Activated T-helper 17 cell treated with anti-CD3 and anti-CD28 coated beads, Interleukin-2, amount 50 U/mL, for 72 hours (primary cell): ENCODE measurements at places on chromosomes 6 and 20. TPM values are rescaled to one million over a fixed set of nuclear protein-coding genes. Genes with fewer than 3 reads are reported as not detected.

CRISP3 gene
- total RNA-seq: not detected

CGA gene
- not detected for total RNA-seq

MCHR2 gene
- total RNA-seq: not detected

OR2H2 gene
- not detected for total RNA-seq

CYP21A2 gene
- total RNA-seq: 0.16 TPM

F13A1 gene
- 0.06 TPM for total RNA-seq

SLC32A1 gene
- 0.11 TPM for total RNA-seq

ZBTB2 gene
- 12.9 TPM for total RNA-seq

GATA5 gene
- not detected for total RNA-seq

SNAI1 gene
- not detected for total RNA-seq

SLC17A3 gene
- 0.21 TPM for total RNA-seq

BPI gene
- not detected for total RNA-seq

ENPP5 gene
- not detected for total RNA-seq

SOX18 gene
- 0.13 TPM for total RNA-seq

HLA-DOA gene
- total RNA-seq: 0.56 TPM

ZC3H12D gene
- 254 TPM for total RNA-seq

ADISSP gene
- 40.7 TPM for total RNA-seq

DNMT3B gene
- total RNA-seq: 0.16 TPM

TP53TG5 gene
- 0.50 TPM for total RNA-seq

SLC12A5 gene
- 0.61 TPM for total RNA-seq

TCP11 gene
- not detected for total RNA-seq

HTR1E gene
- total RNA-seq: not detected

CALHM6 gene
- 18.9 TPM for total RNA-seq
